ENCODE measurements at places on chromosomes 16 and 17.

DNA sequence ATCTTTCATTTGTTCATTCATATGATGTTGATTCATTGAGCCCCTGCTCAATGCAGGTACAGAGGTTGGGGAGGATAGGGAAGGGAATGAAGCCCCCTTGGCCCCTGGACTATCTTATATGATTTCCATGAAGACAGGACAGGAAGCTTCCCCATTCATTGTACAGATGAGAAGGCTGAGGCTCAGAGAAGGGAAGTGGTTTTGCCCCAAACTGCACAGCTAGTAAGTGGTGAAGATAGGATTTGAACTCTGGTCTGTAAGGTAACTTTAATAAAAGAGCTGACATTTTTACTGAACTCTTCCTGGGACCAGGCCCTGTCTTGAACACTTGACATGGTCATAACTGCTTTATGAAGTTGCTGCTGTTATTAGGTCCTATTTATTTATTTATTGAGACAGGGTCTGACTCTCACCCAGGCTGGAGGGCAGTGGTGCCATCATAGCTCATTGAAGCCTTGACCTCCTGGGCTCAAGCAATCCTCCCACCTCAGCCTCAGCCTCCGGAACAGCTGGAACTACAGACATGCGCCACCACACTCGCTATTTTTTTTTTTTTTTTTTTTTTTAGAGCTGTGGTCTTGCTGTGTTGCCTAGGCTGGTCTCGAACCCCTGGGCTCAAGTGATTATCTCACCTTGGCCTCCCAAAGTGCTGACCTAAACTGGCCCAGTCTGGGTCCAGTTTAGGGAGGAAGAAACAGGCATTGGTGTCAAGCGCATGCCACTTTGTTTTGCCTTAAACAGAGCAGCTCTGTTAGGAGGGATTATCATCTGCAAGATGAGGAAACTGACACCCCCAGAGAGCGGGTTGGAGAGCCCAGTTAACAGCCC lies 5.0 kb downstream of the CTF1 start:
- DNase-seq, result no peak

- DNase-seq, result no peak
These were observed 170.7 kb downstream of the CYB561 start for GRCh38 chr17:63275318-63275970.

DNA sequence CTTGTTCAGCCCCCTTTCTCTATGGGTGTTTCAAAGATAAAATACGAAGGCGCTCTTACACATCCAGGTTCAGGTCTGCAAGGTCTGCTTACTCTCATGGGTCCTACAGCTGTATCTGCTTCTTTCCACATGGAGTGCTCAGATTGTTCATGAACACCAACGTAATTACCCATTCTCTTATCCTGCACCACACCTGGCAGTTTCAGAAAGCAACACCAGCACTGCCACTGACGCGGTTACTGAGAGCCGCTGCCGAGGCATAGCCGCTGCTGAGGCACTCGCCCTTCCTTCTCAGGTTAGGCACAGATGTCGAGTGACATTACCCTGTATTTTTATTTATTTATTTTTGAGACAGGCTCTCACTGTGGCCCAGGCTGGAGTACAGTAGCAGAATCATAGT lies 147.1 kb downstream of the RPTOR start:
- DNase-seq, result no peak

- DNase-seq, result no peak
These were observed 119.7 kb upstream of the CIBAR2 start for GRCh38 chr16:85231959-85232358.

DNA sequence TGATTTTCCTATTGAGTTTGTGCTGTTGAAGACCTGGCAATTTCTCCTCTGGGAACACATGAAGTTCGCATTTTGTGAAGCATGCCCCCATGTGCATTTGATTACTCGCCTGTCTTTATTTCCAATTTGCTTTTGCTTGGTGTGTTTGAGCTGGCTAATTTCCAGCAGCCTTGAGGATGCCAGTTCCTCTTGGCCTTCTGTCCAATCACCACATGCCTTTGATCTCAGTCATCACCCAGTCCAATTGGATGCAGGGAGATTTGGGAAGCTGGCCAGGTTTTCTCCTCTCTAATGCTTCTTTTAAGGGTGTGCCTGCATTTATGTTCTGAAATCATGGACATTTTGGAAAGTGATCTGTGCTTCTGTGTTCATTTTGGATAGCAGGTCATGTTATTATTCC lies 3.8 kb upstream of the TMEM100 start:
- no peak for DNase-seq

- no peak for DNase-seq
These were observed 53.5 kb downstream of the TMC6 start for GRCh38 chr17:78075011-78075410.

DNA sequence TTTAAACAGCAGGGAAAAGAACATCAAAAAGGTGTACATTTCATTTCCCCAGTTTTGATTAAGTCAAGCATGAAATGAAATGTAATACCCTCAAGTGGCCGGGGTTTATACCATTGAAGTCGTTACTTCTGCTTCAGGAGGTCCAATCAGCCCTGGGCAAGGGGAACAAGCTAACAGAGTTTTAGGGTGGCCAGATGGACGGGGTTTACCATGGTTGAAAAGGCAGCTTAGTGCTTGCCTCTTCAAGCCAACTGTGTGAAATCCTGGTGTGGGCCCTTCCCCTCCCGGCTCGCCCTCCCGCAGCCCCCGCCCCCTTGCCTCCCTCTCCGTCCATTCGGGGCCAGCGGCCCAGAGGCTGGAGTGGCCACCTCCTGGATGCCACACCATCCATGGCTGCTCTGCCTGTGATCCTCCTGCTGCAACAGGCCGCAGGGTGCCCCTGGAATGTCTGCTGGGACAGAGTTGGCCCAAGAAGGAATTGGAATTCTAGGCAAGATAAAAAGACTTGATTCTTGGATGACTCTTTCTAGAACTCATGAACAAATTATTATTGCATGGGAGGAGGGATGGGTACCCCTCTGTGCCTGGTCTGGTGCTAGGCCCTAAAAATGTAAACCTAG lies 296.2 kb upstream of the IRX3 start:
- no peak for DNase-seq

GRCh38 chr16:17780181-17780580 lies 309.4 kb upstream of the XYLT1 start:
- DNase-seq, result no peak

GRCh38 chr17:67239597-67239996 lies 5.4 kb downstream of the HELZ start:
- DNase-seq, result peak; percentile 79

DNA sequence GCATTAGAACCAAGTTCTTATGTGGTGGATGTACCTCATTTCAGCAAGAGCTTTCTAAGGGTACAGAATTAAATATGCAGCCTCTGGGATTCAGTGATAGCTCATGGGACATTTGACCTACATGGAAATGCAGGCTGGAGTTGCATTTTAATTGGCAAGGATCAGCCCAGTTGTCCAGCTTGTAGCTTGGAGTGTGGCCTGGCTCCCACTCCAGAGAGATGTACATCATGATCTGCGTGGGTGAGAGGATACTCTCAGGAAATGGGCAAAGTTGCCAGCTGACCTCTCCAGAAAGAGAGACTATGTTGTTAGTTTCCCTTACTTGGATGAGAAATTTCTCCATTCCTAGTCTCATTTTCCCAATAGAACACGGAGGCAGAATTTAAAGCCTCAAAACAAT lies 555.3 kb downstream of the MAF start:
- DNase-seq, result no peak

GRCh38 chr17:30290696-30291542 lies 825 bp downstream of the BLMH start:
- DNase-seq, result peak; percentile 67

- DNase-seq, result no peak
These were observed 9.1 kb upstream of the MMD start for GRCh38 chr17:55430541-55431288.

- DNase-seq, result no peak
These were observed 30.5 kb downstream of the BAIAP2 start for GRCh38 chr17:81065500-81065899.

DNA sequence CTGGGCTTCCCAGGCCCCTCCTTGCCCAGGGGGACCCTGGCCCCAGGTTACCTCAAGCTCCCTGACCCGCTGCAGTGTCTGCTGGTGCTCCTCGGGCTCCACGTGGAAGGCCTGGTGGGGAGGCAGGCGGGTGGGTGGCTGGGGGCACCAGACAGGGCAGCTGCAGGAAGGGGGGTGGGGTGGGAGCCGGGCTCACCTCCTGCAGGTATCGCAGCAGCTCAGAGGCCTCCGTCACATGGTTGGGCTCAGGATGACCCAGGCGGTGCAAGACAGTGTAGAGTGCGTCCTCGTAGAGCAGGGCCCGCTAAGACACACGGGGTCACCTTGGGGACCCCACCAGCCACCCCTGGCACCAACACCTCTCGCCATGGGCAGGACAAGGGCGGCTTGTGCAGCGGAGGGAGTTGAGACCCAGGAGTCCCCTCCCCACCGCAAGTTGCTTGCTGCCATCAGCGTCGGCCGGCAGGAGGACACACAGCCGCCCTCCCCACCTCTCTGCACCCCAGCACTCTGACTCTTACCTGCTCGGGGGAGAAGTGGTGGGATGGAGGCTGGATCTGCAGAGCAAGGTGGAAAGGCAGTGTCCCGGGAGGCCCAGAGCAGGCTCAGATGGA lies 1.1 kb downstream of the UNC13D start:
- no peak for DNase-seq

All from large intestine (tissue), 12 donors.